ENCODE measurements at places on chromosomes 3 and 15.
A peak's percentile ranks its signal among the peaks of the same experiment; 100 is the strongest.

DNA sequence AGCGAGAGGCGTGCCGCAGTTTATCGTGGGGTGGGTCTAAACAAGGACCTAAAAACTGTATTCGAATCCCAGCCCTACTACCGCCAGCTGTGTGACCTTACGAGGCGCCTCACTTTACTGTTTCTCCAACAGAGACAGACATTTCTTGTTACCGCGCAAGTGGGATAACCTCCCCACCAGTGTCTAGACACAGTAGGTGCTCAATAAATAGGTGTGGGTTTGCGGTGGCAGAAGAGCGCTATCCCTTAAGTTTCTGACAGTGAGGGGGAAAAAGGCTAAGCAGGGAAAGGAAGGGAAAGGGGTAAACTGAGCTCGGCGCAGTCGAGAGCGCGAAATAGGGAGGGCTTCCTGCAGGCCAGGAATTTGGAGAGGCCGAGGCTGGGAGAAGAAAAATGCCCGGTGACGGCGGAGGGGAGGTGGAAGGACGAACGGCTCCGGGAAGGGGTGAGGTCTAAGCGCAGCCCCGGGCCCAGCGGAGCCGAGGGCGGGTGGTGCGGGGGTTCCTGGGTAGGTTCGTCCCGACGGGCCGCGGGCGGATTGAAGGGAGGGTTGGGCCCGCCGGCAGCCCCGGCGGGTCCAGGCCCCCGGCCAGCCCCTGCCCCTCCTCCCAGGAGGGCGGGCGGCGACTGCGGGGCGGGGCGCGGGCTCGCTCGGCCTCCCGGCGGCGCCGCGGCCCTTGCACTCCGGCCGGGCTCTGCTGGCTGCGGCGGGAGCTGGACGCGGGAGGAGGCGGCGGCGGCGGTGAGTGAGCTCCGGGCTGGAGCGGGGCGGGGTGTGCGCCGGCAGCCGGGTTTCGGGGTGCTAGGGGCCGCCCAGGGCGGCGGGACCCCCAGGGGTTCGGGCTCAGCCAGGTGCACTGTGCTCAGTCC, at the start of gene CGNL1:
CGNL1 (plus strand) TSS at position 679 of the 869 bp plus-strand sequence. CDS start 61,495 bp downstream, outside the sequence.
- DNase-seq, result peak; percentile 13

GRCh38 chr3:98780343-98780742, 17.2 kb downstream of the ST3GAL6 start:
- DNase-seq, result no peak

DNA sequence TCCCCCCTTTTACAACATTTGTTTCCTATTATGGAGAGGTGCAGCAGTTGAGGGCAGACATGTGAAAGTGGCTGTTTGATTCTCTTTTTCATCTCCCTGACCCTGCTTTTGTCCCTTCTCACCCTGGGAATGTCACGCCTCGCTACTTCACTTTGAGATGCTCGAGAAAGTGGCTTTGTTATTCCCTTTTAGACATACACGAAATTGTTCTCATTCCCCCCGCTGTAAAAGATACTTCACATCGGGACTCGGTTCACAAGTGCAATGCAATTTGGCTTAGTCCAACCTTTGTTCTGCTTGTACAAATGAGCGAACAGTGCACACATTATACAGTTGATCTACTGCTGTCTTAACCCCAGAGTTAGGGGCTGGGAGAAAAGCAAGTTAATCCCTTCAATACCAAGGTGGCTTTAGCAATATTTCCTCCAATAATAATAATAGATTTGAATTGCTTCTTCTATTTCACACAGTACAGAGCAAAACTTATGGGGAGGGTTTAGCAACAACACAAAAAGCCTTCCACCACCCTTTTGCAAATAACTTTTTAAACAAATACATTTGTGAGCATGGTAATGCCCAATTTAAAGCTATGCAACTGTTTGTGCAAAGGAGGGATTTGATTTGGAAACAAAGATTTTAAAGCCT, 5.7 kb upstream of the FOXB1 start:
- no peak for DNase-seq

GRCh38 chr3:169980055-169980454, 13.4 kb downstream of the SEC62 start:
- DNase-seq, result no peak

GRCh38 chr15:89441295-89441812, 55.0 kb downstream of the RHCG start:
- no peak for DNase-seq

- peak; percentile 45 for DNase-seq
Observed at GRCh38 chr15:97903971-97904572, 56.4 kb upstream of the ARRDC4 start.

- DNase-seq, result no peak
Observed at GRCh38 chr3:64031540-64032508, 8.5 kb upstream of the PSMD6 start.

GRCh38 chr3:37751967-37752648, 109.6 kb upstream of the CTDSPL start:
- no peak for DNase-seq

DNA sequence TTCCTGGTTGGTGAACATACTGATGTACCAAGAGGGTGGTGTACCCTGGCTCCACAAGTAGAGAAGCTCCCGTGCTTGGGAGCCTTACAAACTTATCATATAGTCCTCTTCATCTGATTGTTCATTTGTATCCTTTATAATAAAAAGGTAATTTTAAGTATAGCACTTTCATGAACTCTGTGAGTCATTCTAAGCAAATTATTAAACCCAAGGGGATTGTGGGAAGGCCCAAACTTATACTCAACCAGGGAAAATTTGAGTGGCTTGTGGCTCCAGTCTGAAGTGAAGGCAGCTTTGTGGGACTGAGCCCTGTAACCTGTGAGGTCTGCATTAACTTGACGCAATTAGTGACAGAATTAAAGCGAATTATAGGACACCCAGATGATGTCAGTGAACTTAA, 29.0 kb downstream of the TTBK2 start:
- DNase-seq, result no peak

- no peak for DNase-seq
Observed at GRCh38 chr3:45895686-45896468, 9.5 kb downstream of the CCR9 start.

DNA sequence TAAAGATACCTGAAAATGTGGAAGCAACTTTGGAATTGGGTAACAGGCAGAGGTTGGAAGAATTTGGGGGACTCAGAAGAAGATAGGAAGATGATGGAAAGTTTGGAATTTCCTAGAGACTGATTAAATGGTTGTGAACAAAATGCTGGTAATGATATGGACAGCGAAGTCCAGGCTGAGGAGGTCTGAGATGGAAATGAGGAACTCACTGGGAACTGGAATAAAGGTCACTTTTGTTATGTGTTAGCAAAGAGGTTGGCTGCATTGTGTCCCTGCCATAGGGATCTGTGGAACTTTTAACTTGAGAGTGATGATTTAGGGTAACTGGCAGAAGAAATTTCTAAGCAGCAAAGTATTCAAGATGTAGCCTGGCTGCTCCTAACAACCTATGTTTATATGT, 13.0 kb downstream of the MITF start:
- no peak for DNase-seq

DNA sequence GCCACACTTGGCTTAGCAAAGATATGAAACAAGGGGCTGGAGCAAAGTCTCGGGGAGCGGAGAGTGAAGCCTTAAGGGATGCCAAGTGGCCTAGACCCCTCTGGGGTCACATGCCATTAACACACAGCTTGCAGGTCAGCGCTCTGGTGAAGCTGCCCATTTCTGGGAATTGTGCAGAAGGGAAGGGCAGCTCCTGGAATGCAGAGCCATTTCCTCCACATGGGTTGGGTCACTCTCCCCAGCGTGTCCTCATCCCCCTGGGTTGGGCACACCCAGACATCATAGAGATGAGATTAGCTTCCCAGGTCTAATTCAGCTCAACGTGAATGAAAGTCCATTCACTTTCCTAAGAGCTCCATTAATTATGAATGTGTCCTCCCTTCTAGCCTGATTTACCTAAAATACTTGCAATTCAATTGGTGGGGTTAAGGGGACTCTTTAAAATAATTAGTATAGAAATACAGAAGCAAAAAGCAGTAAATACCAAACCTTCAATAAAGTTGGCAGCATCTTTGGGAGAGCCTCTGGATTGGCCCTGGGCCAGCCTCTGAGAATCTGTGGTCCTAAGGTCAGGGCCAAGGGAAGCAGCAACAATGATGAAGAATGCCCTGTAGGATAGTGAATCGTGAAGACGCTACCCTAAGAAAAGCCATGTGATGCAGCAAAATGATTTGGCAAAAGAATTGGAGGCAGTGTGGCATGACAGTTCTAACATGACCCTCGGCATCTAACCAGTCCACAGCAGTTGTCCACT, 17.8 kb downstream of the MRAS start:
- DNase-seq, result no peak

DNA sequence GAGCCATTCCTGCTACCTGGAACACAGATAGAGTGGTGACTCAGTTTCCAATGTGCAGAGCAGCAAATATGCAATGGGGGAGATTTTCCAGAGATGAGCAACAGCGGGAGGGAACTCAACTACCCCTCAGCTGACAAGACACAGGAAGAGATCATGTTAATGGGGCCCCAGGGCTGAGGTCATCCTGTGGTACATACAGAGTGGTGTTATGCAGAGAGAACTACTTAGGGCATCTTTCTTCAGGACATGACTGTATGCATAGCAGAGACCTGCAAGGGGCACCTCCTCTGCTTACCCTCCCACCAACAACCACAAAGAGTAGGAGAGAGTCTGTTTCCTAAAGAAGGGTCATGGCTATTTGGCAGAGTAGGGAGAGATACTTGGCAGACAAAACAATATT, 6.8 kb upstream of the TBC1D5 start:
- DNase-seq, result no peak

DNA sequence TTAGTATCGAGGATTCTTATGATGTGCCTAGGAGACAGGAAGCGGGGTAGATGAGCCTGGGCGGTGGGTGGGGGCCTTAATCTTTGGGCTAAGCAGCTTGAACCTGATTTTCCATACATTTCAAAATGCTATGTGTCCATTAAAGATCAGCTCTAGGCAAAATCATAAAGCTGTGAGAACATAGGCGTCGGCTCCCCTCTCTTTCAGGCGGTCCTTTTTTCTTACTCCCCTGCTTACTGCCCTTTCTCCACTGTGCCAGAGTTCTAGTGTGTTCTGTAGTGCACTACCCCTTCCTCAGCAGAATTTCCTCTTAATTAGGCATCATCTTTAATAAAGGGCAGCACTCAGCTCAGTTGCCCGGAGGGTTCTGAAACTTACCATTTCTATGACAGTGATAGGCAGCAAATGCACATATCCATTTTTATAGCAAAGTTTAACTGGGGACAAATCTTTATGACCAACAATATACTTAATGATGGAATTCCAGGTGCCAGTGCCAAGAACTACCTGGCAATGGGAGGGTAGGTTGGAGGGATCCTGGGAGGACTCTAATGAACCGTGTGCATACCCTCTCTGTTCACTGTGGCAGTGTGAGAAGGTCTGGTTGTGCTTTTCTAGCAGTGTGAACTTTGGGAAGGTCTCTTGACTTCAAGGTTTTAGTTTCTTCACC, 404.5 kb upstream of the TPM1 start:
- no peak for DNase-seq

- DNase-seq, result peak; percentile 47
Observed at GRCh38 chr3:129942296-129942695, 32.2 kb upstream of the TRH start.

Data from NCI-H460 (cell line).